Calu3 (cell line): ENCODE measurements at places on chromosomes 12 and 14. TPM values are rescaled to one million over a fixed set of nuclear protein-coding genes. Genes with fewer than 3 reads are reported as not detected.

The DYNC1H1 gene
- 510 and 529 TPM in 2 replicates for total RNA-seq

The EAPP gene
- total RNA-seq, result 24.5 and 27.9 TPM in 2 replicates

The RNASE3 gene
- total RNA-seq, result not detected in 2 replicates

DNA sequence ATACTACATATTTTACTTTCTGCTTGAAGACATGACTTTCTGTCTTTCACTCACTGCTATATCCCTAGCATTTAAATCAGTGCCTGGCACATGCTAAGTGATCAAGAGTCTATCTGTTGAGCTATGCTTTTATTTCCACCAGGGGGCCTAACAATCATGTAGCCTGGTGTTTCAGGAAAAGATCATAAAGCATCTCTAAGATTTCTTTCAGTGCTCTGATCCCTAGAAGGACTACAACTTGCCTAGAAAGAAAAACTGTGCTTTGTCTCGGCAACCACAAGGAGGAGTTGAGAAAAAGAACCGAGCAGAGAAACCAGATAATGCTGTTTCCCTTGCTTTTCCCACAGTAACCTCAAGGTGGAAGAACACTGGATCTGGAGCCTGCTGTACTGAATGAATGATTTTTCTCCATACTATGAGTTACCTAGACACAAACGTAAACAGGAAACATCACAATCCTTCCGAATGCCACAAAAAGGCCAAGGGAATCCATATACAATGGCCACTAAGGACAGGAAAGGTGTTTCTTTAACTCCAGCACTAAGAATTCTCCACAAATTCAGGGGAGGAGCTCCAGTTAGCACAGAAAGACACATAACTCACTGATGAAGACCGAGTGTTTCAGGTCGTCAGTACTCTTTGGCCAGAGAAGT lies 1.2 kb downstream of the CRY1 start:
- no peaks in the 10 kb centered on the region for H3K4me1 ChIP-seq
- peaks cover 3% of the 10 kb centered on the region for H3K27me3 ChIP-seq
- DNase-seq, result peak; percentile 76
- H3K4me3 ChIP-seq, result no peak overlapping the region
- no peak overlapping the region for H3K27ac ChIP-seq

GRCh38 chr14:69161590-69161989 lies 8.7 kb upstream of the DCAF5 start:
- H3K4me3 ChIP-seq, result no peak overlapping the region
- no peaks in the 10 kb centered on the region for H3K36me3 ChIP-seq
- H3K27ac ChIP-seq, result no peak overlapping the region
- no peaks in the 10 kb centered on the region for H3K4me1 ChIP-seq

- DNase-seq, result no peak
- H3K36me3 ChIP-seq, result peaks cover 18% of the 10 kb centered on the region
- H3K4me1 ChIP-seq, result no peaks in the 10 kb centered on the region
- H3K4me3 ChIP-seq, result no peak overlapping the region
These were observed 77.2 kb downstream of the FERMT2 start for GRCh38 chr14:52873694-52874093.

- H3K4me3 ChIP-seq, result no peak overlapping the region
- peaks cover 38% of the 10 kb centered on the region for H3K4me1 ChIP-seq
- peaks cover 31% of the 10 kb centered on the region for H3K36me3 ChIP-seq
- no peak overlapping the region for H3K27ac ChIP-seq
- H3K27me3 ChIP-seq, result no peaks in the 10 kb centered on the region
These were observed 18.5 kb downstream of the NCOR2 start for GRCh38 chr12:124548854-124549378.

GRCh38 chr14:104658325-104658712 lies 31.1 kb upstream of the INF2 start:
- peaks cover 13% of the 10 kb centered on the region for H3K4me1 ChIP-seq
- no peak overlapping the region for H3K4me3 ChIP-seq
- H3K27me3 ChIP-seq, result no peaks in the 10 kb centered on the region
- H3K27ac ChIP-seq, result no peak overlapping the region
- H3K36me3 ChIP-seq, result peaks cover 6% of the 10 kb centered on the region

DNA sequence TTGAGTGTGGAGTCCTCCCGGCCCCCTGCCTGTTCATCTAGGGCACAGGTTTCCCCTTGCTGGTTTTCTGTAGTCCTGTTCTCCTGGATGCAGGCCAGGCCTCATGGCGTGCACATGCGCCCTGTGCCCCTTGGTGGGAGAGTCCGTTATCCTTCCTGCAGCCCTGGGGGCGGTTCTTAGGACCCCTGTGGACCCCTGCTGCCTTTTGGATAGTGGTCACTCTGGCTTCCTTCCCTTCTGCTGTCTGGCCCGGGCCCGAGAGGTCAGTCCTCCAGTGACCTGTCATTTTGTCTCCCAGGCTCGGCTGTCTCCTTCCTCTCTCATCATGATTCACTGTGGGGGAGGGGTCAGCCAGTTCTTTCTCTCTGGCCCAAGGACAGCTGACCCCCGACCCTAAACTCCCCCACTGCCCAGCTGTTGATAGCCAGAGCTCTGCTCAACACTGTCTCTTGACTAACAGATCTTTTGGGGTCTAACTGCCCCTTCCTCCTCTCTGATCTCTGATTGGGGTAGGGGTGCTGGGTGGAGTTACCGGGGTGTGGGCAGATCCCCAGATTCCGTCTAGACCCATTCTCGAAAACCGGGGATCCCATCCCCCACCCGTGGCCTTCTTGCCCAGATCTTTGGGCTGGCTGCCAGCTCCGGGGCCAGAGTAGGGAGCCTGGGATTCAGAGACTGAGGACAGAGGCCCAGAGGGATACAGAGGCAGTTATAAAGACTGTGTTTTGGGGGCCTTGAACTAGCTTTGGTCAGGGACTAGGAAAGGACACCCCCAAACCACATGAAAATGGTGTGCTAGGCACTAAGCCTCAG lies 7.0 kb downstream of the CCND2 start:
- DNase-seq, result no peak
- H3K27ac ChIP-seq, result no peak overlapping the region
- no peak overlapping the region for H3K4me3 ChIP-seq
- H3K27me3 ChIP-seq, result peaks cover 99% of the 10 kb centered on the region
